ENCODE measurements at places on chromosomes 12 and 14.
A peak's percentile ranks its signal among the peaks of the same experiment; 100 is the strongest.

DNA sequence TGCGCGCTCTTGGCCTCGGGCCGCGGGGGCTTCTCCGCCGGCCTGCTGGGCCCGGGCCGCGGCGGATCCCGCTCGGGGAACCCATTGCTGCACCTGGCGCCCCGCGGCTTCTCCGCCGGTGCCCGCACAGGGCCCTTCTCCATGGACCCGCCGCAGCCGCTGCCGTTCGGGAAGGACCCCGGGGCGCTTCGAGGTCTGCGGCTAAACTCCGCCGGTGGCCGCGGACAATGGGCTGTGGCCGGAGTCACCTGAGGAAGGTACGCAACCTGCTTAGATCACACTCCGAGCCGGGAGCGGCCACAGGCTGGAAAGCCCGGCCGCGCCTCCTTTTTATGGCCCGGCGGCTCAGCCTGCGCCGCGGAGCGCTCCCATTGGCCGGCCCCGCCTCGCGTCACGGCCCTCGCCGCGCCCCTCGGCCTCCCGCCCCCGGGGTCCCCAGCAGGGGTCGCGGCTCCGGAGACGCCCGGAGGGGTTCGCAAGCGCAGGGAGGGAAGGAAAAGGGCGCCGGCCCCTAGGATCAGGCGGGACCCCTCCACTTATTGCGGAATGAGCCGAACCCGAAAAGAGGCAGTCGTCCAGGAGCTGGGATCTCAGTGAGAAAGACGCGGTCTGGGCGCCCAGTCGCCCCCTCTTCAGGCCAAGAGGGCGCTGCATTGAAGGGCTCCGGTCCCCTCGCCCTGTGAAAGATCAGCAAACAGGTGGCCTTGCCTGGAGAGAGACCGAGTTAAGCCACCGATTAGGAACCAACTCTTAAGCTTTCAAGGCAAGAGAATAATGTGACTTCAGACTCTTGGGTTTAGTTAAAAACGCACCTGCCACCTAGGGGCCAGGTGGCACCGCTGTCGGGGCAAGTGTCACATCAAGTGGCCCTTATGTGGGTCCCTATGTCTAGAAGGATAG lies at the start of gene GCH1:
GCH1 (minus strand) TSS at position 306 of the 900 bp plus-strand sequence; CDS start at position 143, 163 bp downstream.
- DNase-seq: peak; percentile 64

- DNase-seq: no peak
Observed at GRCh38 chr12:26940516-26941214, 2.4 kb downstream of the FGFR1OP2 start.

- peak; percentile 56 for DNase-seq
Observed at GRCh38 chr12:106106892-106107291, 31.9 kb downstream of the NUAK1 start.

GRCh38 chr14:55434805-55435174 lies 5.6 kb downstream of the TBPL2 start:
- DNase-seq: no peak

DNA sequence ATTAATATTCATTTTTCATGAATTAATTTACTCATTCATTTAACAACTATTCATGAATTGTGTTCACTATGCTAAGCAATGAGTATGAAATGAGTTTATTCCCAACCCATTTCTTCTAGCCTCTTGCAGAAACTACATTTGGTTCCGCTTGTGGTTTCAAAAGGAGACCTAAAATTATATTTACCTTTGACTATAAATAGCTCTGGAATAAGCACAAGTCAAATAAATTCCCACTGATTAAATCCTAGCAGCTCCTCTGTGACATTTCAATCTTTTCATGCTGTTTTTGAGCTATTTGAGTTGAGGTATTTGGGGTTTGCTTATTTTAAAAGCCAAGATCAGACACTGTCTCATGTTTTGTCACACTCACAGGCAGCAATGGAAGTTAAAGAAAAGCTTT lies 46.9 kb downstream of the DUSP6 start:
- no peak for DNase-seq

DNA sequence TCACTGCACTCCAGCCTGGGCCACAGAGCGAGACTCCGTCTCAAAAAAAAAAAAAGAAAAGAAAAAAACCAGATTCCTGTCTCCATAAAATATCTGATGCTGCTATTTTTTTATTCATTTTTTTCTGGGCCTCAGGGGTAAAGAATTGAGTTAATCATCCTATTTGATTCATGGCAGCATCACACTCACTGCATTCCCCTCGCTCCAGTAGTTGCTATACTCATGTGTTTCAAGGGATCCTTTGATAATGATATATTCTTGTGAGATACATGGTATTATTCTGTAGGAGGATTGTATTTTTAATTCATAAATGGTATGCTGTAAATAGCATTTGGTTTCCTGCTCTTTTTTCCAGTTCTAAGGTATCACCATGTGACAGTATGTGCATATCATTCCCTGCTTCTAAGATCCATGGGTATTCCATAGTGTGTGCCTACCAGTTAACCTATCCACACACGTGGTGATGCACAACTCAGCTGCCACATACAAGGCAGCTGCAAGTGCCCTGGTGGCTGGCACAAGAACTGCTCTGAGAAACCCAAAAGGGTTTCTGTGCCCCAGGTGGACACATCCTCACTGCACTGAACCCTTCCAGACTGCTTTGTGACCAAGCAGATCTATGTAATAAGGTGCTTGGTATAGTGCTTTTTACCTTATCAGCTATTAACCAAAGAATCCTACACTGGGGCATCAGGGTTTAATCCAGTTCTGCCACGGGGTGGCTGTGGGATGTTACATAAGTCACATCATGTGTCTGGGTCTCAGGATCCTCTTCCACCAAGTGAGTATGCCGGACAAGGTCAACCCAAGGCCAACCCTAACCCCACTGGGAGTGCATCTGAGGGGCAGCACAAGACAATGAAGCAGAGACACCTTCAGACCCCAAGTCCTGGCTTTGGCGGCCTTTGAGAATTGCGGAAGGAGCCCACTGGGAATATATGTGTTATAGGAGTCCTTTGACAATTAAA lies 74.6 kb downstream of the ZFP36L1 start:
- DNase-seq: no peak

- DNase-seq: peak; percentile 72
Observed at GRCh38 chr12:100141666-100141997, 1.0 kb downstream of the BLTP3B start.

DNA sequence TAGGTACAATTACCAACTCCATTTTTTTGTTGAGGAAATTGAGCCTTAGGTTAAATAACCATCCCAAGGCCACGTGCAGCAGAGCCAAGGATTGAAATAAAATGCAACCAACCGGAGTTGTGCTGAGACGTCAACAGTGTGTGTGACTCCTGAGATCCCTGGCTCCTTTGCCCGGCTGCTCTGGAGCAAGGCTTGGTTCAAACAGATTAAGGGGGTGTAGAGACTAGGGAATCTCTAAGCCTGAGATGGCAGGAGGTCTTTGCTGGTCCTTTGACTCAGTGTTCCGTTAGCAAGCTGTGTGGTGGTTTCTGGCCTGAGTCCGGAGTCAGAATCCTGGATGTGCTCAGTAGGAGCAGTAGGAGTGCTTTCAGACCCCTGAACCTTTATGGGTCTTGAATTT lies 1.4 kb upstream of the SLC8A3 start:
- DNase-seq: no peak

GRCh38 chr12:103855036-103855712 lies 14.1 kb upstream of the NT5DC3 start:
- no peak for DNase-seq

GRCh38 chr12:131833288-131833895 lies 5.2 kb downstream of the MMP17 start:
- DNase-seq: no peak

GRCh38 chr14:35240231-35240630 lies 52.0 kb upstream of the PSMA6 start:
- no peak for DNase-seq

- DNase-seq: peak; percentile 54
Observed at GRCh38 chr12:24960222-24960855, 11.4 kb upstream of the BCAT1 start.

- DNase-seq: peak; percentile 99
Observed at GRCh38 chr12:53099071-53099882, 1.8 kb downstream of the IGFBP6 start.

DNA sequence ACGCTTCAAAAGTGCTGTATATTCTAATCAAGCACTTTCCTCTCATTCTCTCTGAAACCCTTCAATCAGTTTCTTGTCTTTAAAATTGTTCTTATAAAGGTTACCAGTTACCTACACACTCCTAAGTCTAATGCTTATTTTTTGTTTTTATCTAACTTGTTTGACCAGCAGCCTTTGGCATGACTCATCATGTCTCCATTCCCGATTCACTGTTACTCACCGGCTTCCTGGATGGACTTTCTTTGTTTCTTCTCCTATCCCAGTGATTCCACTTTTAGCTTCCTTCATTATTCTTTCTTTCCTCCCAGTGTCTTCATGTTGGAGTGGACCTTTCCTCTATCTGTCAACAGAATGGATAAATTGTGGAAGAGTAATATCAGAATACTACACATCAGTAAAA lies 368.6 kb upstream of the CCDC196 start:
- peak; percentile 79 for DNase-seq

GRCh38 chr12:106769546-106769945 lies 4.9 kb upstream of the RIC8B start:
- no peak for DNase-seq

GRCh38 chr14:76323331-76324050 lies 52.4 kb upstream of the ESRRB start:
- no peak for DNase-seq

DNA sequence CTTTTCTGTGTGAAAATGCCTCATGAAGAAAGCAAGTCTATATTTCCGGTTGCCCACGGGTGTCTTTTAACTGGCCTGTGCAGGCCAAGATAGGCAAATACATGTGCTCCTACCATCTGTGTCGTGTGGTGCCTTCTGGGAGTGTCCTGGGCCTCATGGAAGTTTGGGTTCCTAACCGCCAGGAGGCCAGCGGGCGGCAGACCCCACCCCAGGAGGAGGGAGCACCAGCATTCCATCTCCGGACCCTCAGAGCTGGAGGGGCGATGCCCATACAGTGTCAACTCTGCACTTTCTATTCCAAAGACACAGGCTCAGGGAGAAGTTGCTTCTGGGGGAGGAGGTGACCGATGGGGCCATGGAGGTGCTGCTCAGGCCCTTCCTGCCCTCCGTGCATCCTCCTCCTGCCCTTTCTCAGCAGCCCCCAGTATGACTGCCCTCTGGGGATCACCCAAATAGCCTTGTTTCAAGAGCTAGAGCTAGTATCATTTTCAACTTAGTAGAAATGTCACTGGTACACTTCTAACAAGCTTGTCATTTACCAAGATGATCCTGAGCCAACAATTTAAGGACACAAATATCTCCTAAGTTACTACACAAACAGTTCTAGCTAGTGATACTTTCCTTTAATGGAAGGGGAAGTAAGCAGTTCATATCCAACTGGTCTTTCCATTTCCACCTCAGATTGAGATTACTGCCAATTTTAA lies 17.8 kb downstream of the CCDC92 start:
- DNase-seq: no peak

- DNase-seq: no peak
Observed at GRCh38 chr14:71309756-71310155, 402.5 kb downstream of the PCNX1 start.

DNA sequence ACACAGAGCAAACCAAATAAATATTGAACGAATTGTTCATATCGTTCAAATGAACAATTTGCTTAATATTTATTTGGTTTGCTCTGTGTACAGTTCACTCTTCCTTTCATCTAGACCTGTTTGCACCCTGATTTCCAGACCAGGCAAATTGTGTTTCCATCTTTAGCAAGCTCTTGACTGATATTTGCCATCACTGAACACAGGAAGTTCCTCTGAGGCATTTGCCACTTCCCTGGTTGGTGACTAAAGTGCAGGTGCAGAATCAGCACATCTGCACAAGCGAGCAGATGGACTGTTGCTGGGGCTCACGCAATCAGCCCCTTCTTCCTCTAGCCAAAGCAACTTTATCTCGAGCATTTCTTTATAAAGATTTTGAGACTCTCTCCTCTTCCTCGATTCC lies 112.9 kb downstream of the DAAM1 start:
- no peak for DNase-seq

DNA sequence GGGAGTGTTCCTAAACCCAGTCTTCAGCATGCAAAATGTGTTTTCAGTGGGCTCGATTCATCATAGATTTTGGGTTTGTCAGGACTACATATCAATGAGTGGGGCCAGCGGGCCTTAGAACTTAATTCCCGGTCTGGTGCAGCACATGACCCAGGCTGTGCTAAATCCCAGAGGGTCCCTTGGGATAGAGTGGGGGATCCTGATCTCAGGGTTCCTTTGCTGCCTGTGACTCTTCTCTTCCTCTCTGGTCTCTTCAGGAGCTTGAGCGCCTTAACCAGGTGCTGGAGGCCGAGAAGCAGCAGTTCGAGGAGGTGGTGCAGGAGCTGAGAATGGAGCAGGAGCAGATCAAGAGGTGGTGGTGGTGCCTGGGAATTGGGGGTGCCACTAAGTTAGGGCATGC lies 37.5 kb downstream of the PLEKHD1 start:
- no peak for DNase-seq

- DNase-seq: no peak
Observed at GRCh38 chr12:6294156-6295093, 16.1 kb upstream of the PLEKHG6 start.

DNA sequence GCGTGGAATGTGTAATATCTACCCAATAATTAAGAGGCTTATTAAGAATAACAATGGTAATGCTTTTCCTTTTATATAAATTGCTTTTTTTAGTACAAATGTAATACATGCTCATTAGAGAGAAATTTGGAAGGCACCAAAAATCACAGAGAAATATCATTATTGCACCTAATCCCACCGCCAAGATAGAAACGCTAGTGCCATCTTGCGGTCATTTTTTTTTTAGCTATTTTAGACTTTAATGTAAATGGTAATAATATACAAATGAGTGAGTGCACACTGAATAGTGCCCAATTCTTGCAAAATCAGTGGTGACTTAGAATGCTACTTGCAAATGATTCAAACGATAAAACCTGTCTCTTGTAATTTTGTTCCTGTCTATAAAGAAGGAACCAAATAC lies 576.8 kb upstream of the TMEM132C start:
- no peak for DNase-seq

DNA sequence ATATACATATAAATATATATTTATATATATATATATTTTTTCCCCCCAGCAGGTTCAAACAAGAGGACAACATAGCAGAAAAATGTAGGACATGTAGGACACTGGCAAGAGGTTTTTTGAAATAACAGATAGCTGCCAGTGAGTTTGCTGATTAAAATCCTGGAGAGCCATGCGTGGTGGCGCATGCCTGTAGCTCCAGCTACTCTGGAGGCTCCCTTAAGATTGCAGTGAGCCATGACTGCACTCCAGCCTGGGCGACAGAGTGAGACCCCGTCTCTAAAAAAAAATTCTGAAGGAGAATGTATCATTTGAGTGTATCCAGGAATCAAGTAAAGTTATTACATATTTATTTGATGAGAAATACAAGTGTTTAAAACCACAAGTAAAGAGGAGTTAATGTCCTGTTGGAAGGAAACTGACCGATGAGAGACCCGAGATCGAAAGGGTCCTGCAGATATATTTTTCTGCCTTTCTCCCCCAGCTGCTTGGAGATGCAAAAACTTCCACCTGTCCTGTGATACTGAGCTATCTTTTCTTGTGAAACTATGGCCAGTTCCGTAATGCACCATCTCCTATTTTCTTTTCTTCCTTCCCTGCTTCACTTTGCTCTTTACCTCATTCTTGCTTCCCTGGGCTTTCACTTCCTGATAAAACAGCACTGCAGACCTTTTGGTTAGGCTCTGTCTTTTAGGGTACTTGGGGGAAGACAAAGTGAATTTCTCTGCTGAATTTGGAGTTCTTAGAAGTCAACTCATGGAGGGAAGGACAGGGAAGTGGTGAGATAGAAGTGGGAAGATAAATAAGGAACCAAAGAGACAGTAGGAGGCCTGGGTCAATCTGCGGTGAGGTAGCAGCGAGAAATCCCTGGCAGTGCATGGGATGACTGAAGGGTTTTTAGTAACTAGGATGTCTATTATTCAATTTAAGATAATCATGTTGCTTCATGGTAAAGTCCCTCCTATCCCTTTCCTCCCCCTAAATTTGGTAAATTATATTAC lies 41.2 kb upstream of the SLC2A13 start:
- no peak for DNase-seq

All from AG08395 (cell line).